Stimulated activated CD4-positive, alpha-beta T cell treated with anti-CD3 and anti-CD28 coated beads, Interleukin-1b, Interleukin-23, amount 100 ng/mL, for 48 hours (primary cell): ENCODE measurements at places on chromosomes 7 and 10.

- DNase-seq, result no peak
Measured at GRCh38 chr7:12130609-12131008, 80.5 kb upstream of the TMEM106B start.

DNA sequence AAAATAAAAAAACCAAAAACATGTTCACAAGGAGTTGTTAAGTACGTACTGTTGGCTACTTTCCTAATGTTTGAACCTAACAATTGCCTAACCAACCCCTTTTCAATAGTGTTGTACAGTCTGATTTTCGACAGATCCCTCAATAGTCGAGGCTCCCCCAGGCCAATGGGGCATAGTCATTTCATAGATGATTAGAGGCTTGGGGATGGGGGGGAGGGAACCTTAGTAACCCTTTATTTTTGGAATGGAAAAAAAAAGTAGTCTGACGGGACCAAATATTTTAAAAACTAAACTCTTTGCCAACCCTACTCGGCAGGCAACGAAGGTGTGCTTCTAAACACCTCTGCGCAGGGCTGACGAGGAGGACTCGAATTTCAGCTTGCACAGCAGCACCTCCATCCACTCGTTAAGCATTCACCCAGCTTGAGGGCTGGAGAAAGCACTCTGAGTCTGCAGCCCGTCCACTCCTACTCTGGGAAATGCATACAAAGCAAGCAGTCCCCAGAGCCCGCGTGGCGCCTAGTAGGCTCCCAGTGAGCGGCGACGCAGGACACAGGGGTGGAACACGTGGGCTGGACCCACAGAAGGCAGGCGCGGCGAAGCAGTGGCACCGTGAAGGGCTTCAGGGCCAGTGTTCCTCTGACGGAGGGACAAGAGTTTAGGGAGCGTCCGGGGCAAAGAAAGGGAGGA lies 899 bp downstream of the PUS7 start:
- DNase-seq, result peak; percentile 60

GRCh38 chr7:18475488-18475887 lies 20.1 kb upstream of the HDAC9 start:
- DNase-seq, result no peak

DNA sequence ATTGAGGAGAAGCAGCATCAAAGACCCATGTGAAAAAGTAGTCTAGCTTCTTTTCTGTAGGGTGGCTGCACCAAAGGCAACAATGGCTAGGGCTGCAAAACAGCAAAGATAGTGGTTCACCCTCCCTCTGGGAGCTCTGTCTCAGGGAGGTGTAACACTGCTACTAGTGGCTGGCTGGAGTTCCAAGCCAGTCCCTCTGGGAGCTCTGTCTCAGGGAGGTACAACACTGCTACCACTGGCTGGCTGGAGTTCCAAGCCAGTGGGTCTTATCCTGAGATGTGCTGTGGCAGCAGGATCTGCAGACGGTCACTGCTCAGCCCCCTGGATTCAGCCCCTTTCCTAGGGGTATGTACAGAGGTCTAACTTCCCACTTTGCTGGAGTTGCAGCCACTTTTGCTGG lies 37.9 kb upstream of the TMEM140 start:
- DNase-seq, result no peak

- no peak for DNase-seq
Measured at GRCh38 chr10:47190802-47191450, 109.1 kb upstream of the GDF10 start.

- no peak for DNase-seq
Measured at GRCh38 chr7:25118048-25118753, 6.9 kb downstream of the CYCS start.

- DNase-seq, result no peak
Measured at GRCh38 chr10:27341001-27341400, 100.4 kb upstream of the ACBD5 start.

- no peak for DNase-seq
Measured at GRCh38 chr7:27917119-27917518, 177.2 kb downstream of the TAX1BP1 start.

DNA sequence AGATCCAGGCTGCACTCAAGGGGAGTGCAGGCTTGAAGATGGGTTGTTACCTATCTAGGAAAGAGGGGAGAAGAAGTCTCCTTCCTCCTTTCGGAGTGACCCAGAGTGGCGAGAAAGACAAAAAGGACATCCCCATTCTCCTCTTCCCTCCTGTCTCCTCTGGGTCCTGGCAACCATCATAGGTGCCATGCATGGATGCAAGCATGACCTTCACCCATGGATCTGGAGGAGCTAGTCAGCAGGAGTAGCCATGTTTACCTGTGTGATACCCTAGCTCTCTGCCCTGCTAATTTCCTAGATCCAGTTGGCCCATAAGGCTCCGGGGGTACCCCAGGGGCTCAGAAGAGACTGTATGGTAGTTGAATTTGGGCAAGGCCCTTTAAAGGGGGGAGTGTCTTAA lies 17.2 kb upstream of the CROT start:
- DNase-seq, result no peak

DNA sequence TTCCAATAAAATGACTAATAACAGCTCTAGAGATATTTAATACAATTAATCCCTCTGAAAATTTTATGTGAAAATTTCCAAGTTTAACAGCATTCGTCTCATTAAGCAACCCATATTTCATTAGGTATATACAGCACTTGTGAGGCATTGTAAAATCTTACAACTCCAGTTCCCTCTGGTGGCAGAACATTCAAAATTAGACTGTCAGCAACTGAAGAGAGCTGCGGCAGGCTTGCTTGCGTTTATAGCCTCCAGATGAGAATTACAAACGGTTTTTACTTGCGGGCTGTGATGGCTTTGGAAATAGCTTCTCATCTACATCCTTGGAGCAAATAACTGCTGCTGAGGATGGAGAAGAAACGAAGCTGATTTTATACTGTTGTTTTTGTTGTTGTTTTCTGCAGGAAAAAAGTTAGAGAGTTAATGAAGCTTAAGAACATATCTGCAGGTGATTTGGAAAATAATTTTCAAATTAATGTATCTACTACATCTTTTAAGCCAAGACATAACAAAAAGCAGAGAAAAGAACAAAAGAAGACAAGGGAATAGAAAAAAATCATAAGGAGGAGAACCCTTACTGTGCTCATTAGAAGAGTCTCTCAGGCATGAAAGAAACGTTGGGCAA lies 171.3 kb downstream of the MAGI2 start:
- DNase-seq, result no peak

GRCh38 chr10:118108194-118109026 lies 61.7 kb upstream of the RAB11FIP2 start:
- no peak for DNase-seq

DNA sequence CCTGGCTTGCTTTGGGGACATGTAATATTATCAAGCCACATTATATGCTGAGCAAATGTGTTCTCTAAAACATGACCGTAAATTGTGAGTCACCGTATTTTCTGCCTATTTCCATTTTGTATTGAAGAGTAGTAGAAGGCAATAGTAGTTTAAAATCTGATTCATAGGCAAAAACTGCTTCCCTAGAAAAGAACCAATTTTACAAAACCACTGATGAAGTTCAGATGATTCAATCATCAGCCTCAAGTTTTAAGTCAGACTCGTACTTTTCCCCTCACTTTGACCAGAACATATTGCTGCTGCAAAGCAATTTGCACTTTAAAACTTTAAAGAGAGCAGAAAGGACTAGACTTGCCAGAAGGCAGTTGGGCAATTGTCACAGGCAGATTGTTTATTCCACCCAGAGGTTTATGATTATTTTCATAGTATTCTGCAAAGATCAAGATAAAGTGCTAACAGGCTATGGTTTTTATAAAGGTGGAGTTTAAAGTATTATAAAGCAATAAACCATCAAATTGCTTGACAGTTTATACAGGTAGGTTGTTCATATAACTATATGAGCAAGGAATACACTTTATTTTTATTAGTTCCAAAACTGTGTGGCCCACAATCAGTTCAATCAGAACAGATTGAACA lies 168.2 kb downstream of the ETV1 start:
- no peak for DNase-seq

- DNase-seq, result no peak
Measured at GRCh38 chr7:82729172-82730030, 285.8 kb upstream of the CACNA2D1 start.

- DNase-seq, result no peak
Measured at GRCh38 chr10:84205853-84206525, 11.7 kb downstream of the CDHR1 start.

DNA sequence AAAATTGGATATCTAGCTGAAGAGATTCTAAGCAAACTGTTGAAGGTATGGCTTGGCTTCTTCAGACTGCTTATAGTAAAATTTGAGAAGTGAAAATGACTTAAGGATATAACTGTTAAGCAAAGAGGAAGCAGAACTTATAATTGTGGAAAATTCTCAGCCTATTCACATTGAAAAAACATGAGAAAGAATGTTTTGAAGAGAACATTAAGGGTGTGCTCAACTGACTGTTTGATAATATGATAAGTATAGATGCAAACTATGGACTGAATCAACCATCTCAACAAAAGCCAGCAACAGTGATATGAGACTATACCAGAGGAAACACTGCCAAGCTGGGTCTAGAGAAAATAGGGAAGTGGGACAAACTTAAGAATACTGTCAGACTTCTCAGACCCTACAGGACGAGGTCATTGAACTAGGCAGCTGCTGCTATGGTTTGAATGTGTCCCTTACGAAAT lies 133.1 kb upstream of the PPP1R3A start:
- no peak for DNase-seq

DNA sequence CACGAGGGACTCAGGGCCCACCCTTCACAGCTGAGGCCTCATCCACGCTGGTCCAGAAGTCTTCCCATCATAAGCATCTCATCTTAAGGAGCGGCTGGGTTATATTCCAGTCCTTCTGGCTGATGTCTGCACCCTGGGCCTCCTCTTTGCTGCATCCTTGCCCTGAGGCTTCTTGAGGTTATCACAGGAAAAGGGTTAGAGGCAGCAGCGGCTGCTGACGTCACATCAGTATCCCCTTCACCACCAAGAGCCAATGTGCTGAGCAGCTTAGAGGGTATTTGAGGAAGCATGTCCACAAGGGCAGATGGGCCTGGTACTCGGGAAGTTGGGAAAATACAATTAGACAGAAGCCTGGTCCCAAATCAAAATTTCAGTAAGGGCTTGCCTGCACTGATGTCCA lies 125.1 kb downstream of the PLXNA4 start:
- DNase-seq, result no peak

- no peak for DNase-seq
Measured at GRCh38 chr7:24401628-24402593, 117.9 kb downstream of the NPY start.

GRCh38 chr7:95609277-95609971 lies 13.1 kb upstream of the PDK4 start:
- DNase-seq, result no peak

GRCh38 chr7:116591202-116592040 lies 66.6 kb downstream of the CAV1 start:
- no peak for DNase-seq

GRCh38 chr7:151384352-151384697 lies 25.5 kb downstream of the WDR86 start:
- no peak for DNase-seq

DNA sequence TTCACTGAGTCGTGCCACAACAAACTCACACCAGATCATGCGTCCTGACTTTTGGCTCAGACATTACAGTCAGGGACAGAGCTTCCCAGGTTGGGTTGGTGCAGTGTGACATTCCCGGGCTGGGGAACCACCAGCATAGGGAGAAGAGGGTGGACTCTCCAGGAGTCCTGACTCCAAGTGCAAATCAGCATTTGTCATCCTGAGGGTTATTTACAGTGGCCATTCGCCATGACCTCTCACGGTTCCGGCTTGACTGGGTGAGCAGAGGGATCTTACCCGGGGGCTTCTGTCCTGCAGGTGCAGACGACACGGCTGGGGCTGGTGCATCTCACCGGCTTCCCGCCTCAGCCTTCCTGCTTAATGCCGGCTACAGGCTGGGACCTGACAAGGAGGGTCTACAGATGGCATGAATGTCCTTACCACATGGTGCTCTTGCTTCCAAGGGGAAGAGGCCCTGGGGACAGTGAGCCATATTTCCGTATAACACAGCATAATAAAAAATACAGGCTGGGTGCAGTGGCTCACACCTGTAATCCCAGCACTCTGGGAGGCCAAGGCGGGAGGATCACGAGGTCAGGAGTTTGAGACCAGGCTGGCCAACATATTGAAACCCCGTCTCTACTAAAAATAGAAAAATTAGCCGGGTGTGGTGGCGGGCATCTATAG lies 12.5 kb upstream of the INTS1 start:
- DNase-seq, result no peak

DNA sequence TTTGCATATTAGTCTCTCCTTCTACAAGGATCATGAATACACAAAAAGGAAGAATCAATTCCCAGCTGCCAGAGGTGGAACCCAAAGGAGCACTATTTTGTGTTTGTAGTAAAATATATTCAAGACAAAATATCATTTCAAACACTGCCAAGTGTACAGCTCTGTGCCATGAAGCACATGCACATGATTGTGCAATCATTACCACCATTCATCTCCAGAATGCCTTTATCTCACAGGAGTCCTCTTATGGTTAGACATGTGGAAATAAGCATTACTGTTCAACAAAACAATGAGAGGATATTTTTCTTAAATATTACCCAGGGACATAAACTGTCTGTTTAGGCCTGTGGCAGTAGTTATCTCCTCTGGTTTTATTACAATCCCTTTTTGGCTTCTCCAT lies 151.4 kb upstream of the PPP1R3A start:
- DNase-seq, result no peak

DNA sequence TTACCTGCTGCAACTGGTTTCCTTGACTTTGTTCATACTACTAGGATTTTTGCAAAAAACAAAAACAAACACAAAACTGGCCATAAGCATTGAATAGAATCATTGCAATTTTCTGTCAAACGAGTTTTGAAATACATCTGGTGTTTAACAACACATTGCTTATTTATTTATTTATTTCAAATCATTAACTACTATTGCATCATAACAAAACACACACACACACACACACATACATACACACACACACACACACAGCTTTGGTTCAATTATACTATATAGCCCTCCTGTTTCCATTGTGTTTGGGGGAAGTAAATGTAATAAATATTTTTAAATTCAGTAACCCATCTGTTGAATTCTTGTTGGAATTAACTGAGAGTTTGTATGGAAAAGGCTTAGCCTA lies 43.8 kb downstream of the NRG3 start:
- no peak for DNase-seq

DNA sequence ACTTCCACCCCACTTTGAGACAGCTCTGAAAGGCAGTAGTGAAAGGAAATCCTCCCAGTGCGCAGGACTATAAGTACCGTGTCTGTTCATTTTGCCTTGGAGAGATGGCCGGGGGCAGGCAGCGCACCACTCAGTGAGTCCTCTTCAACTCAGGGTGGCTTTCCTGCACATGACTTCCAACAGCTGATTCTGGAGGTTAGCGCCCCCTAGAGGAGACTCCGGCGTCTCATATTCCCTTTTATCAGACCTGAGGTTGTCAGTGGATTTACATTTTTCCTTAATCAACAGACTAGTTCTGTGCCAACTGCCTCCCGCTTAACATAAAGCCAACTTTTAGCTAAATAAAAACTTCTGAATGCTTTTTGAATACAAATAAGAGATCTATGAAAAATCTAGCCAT lies 101.0 kb downstream of the HERPUD2 start:
- peak; percentile 16 for DNase-seq
